ENCODE measurements at places on chromosomes 13 and 19.
A peak's percentile ranks its signal among the peaks of the same experiment; 100 is the strongest.

GRCh38 chr19:34430738-34431625, 2.8 kb downstream of the UBA2 start:
- peak; percentile 41 for DNase-seq

DNA sequence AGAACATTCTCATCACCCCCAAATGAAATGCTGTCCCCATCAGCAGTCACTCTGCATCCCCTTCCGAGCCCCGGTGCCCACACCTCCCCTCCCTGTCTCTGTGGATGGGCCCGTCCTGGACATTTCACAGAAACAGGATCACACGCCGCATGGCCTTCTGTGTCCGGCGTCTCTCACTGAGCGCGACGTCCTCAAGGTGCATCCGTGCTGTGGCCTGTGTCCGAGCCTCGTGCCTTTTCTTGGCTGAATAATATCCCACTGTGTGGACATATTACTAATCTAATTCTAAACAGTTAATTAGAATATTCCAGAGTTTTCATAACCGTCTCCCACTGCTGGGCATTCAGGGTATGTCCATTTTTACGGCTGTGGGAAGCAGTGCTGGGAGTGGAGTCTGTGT, 8.7 kb downstream of the NDUFS7 start:
- DNase-seq = no peak

GRCh38 chr13:49213997-49214916, 5.9 kb upstream of the MLNR start:
- no peak for DNase-seq

DNA sequence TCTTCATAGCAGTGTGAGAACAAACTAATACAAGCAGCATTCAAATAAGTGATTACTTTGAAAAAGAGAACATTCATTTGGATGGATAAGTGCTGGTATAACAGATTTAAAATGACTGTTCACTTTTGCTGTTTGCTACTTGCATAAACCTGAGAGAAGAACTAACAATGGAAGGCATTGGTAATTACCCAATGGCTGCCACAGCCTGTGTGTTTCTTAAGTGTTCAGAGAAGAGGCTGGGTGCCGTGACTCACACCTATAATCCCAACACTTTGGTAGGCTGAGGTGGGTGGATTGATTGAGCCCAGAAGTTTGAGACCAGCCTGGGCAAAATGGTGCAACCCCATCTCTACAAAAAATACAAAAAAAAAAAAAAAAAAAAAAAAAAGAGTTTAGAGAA, 4.9 kb upstream of the TEX26 start:
- DNase-seq = no peak

DNA sequence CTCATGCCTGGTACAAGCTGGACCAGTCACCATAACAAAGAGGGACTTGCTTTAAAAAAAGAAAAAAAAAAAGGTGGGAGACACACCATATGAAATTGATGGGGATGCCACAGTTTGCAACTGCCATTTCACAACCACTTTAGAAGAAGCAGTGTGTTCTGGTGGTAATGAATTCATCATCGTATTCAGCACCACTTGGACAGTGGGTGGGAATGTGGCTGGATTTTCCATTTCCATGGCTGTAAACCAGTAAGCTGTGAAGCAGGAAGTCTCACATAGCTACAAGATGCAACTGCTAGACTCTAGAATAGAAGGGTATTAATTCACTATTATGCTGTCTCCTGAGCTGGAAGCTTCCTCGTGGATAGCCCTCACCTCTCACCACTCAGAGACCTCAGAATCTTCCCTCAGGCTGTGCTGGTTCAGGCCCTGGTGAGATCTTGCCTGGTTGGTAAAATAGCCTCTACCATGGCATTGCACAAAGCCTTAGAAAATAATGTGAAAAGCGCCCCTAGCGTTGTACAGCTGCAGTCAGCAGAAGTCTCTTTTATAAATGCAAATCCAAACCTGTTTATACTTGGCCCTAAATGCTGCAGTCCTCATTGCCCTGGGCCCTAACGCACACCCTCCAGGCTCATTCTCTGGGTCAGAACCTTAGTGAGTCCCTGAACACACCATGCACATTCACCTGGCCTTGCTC, 150.7 kb downstream of the KCTD15 start:
- no peak for DNase-seq

DNA sequence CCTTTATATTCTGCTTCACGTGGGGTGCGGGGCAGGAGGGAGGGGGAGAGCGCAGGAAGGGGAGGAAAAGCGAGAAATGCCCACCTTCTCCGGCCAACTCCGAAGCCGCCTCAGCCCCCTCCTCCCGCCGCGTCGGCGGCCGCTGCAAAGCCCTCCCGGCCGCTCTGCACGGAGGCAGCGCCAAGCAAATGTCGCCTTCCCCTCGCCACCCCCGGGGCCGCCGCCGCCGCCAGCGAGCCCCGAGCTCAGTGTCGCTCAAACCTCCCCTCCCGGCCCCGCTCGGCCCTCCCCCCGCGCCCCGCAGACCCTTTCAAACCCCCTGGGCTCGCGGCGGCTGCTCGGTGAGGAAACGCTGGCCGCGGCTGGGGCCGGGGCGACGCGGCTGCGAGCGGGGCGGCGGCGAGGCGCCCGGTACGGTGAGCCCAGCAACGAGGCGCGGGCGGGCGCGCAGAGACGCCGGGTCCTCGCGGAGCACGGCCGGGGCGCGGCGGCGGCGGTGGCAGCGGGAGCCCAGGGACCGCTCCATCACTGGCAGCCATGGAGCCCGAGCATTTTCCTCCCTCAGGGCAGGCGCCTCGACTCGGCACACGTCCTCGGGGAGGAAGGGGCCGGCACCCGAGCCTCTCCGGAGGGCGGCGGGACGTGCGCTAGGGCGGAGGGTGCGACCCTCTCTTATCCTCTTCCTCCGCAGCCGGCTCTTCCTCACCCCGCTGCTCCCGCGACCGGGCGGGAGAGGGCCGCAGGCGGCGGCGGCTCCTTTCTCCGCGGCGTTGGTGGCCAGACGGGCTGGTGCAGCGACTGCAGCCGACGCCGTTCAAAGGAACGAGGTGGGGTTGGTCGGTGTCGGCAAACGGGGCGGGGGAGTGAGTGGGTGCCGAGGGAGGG, 463 bp upstream of the TSC22D1 start:
- DNase-seq = no peak

DNA sequence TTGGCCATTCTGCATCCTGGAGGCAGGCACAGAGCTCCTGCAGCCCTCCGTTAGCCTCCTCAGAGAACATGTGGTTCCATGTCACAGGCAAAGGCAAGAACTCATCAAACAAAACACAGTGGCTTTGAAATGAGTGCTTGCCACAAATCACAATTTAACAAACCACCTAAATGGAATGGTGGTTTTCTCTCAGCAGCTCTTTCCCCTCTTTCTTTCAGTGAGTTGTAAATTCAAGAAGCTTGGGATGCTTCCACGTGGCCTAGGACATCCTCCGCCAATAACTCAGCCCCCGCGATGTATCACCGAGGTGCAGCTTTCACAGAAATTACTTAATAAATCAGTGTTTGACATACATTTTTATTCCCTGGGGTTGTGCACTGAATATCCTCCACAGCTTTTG, 65.4 kb upstream of the RFC3 start:
- DNase-seq = no peak

DNA sequence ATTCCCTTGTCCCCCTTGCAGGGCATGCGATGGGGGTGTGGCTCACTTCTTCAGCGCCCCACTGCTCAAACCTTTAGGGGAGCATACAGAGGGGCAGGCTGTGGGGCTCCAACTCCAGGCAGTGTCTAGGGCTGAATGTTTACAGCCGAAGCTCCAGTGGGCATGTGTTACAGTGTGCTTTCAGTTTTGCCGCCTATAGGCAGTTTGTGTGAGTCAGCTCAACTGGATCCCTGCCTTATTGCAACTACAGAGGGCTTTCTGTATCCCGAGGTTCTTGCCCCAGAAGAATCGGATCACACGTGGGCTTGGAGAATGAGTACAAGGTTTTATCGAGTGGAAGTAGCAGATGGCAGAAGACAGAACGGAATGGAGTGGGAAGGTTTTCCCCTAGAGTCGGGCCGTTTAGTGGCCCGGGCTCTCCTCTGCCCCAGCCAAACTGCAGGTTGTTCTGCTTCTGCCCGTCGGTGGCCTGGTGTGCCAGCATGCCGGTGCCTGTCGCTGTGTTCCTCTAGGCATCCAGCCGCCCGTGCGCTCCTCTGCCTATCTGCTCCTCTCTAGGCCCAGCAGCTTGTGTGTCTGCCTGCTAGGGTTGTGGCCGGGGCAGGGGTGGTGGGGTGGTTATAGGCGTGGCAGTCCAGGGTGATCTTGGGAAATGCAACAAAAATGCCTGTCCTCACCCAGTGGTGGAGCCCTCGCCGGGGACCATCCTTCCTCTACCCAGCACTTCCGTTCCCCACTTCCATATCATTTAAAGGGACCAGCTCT, 435.9 kb upstream of the SGCG start:
- peak; percentile 24 for DNase-seq

GRCh38 chr13:108212886-108213285, 2.5 kb downstream of the LIG4 start:
- no peak for DNase-seq

GRCh38 chr13:40961826-40962225, 57.3 kb downstream of the ELF1 start:
- no peak for DNase-seq

DNA sequence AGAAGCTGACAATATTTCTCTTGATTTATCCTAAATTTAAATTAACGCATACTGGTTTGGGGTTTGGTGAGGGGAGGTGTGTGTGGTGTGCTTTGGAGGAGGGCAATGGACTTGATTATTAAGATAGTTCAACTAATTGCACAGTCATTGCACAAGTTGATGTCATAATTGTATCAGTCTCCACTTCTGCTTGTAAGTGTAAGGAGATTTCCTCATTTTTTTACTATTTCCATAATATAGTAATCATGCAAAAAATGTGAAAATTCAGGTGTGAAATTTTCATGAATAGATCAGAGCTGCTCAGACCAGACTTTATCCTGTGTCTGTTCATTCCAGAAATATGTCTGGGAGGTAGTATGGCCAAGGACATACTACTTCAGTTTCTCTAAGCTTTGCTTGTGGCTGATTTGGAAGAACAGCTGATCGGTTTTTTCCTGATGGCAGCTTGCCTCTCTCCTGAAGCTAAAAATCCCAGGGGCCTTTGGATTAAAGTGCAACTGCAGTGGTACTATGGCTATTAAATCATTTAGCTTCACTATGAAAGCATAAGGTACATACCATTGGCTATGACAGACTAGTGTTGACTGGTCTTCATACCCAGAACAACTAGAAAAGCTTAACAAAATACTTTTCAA, 201.8 kb upstream of the MIR17HG start:
- no peak for DNase-seq

DNA sequence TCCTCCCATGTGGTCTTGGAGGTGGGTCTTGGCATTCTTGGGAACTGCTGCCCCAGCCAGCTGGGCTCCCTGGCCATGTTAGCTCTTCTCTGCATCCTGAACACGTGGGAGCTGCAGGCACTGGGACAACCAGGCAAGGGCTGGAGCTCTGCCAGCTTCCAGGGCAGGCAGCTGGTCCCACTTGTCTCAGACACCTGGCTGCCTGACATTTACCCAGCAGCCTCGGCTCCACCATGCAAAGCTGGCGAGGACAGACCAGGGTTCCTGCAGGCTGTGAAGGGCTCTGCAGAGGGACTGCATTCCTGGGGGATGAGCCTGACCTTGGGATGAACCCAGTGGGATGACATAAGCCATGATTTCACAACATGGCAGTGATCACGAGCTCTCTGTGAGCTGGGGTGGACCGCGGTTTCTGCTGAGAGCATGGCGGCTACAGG, 99.0 kb upstream of the TSHZ3 start:
- no peak for DNase-seq

- DNase-seq = no peak
These were observed 6.1 kb upstream of the GSK3A start for GRCh38 chr19:42248270-42249148.

- no peak for DNase-seq
These were observed 236.5 kb downstream of the FOXO1 start for GRCh38 chr13:40429706-40430545.

DNA sequence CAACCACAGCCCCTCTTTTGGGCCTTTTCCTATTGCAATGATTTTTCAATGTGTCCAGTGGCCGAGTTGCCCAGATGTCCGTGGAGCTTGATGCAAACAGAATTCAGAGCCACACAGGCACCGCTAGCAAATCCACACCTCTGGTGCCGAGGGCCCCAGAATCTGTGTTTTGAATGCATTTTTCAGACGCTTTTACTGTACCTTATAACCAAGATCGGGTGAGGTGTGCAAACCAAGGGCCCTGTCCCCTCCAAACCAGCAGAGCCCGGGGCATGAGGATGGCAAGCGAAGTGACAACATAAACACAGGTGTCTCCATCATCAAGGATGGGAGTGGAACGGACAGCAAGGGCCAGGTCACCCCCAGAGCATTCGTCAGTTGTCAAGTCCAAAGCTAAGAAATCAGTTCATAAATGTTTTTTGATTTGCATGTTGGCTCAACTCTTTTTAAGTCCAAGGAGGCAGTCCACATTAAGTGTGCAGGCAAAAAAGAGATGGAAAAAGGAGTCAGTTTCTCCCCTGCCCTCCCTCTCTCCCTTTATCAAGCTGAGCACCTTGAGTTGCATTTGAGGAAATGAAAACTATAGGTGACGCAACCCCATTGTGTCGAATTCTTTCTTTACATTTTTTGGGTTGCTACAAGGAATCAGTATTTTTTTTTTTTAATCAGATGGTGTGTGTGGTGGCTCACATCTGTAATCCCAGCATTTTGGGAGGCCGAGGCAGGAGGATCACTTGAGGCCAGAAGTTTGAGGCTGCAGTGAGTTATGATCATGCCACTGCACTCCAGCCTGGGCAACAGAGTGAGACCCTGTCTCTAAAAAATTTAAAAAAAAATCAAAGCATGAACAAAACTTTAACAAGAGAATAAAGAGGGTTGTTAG, 2.9 kb downstream of the CCDC8 start:
- DNase-seq = no peak

DNA sequence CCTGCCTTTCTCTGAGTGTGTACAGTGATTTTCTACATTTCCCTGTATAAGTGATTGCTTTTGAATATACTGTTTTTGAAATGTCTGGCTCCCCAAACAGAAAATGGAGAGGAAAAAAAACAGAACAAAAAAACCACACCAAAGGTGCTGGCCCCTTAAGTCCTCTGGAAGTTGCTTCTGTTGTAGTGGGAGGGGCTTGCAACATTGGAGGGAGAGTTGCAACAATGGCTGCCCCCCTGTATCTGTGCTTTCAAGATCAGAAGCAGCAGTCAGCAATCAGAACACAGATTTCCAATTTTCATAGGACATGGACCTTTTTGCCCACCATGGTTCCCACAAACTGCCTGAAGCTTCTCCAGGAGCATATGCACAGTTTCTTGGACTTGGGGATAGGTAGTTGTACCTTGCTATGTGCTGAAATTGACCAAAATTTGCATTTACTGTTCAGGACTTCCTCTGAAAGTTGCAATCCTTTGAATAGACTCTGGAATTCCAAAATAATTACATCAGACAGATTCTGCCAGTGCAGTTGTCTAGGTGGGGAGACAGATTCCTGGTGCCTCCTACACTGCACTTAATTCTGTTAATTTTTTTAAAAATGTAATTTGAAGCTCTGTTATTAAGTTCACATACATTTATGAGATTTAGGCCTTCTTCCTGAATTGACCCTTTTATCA, 13.8 kb downstream of the BIVM start:
- no peak for DNase-seq

- DNase-seq = no peak
These were observed 72.0 kb upstream of the GPR183 start for GRCh38 chr13:99378985-99379733.

- DNase-seq = no peak
These were observed 800 bp downstream of the ELL start for GRCh38 chr19:18520848-18521691.

Measured in pons (tissue), 1 donor.